ENCODE measurements at places on chromosomes 4 and X. TPM values are rescaled to one million over a fixed set of nuclear protein-coding genes. Genes with fewer than 3 reads are reported as not detected.

DNA sequence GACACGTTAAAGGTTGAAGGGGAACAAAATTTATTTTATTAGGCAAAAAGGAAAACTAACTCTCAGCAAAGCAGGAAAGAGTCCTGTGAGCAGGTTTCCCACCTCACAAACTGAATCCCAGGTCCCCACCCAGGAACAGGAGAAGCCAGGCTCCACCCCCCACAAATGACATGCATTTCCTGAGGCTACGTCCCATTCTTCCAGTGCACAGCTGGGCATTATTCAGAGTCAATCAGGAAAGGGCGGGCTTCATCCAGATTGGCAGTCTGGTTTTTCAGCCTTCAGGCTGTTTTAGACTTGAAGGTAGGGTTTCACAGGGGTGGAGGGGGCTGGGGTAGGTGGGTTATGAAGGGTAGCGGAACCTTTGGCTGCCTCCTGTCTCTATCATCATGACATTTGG lies 11.9 kb upstream of the ASIC5 start:
- no peaks in the 10 kb centered on the region for H3K4me1 ChIP-seq
- H3K4me3 ChIP-seq: no peak overlapping the region
- no peak for DNase-seq

DNA sequence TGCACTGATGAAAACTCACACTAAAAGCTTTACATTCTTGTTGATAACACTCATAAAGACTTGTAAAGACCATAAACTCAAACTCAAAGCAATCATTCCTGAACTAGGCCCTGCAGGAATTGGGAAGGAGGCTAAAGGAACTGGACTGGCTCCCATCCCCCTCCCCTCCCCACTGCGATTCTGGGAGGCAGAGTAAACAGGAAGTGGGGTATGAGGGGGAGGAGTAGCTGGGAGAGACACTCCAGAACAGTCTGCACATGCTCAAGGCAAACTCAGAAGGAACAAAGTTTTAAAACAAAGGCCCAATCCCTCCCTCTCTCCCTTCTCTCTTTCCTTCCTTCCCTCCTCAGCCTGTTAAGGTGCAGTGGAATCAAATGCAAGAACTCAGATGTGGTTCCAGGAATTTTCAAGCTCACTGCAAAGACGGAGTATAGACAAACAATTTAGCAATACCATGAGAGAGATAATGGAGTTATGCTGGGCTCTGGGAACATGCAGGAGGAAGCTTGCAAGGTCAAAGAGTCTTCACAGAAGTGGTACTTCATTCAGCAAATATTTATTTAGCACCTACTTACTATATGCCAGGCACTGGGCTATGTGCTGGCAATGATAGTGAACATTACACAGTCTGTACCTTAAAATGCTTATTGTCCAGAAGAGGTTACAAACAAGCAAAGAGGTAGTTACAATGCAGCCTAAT lies 15.9 kb downstream of the MID1IP1 start:
- peak overlapping the region; percentile 30 for H3K27ac ChIP-seq
- DNase-seq: peak; percentile 53
- H3K36me3 ChIP-seq: no peaks in the 10 kb centered on the region
- no peak overlapping the region for H3K4me3 ChIP-seq
- H3K27me3 ChIP-seq: no peaks in the 10 kb centered on the region

DNA sequence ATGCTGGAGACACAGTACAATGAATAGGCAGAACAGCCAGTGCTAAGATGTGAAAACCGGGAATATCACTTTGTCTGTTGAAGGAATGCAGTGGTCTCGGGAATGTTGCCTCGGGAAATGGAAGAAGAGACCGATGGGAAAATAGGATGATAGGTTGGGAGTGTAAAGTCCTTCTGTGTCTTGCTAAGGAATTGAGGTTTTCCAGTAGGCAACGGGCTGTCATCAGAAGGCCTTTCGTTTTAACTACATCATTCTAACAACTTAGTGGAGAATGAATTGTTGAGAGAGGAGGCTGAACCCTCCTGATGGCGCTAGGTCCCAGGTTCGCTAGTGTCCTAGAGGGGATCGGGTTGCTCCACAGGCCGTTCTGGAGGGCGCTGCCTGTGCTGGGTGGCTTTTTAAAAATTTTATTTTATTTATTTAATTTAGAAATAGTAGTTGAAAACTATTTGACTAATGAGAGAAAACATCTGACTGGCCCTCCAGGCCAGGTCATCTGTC lies 730 bp downstream of the VBP1 start:
- DNase-seq: peak; percentile 6
- peak overlapping the region; percentile 99 for H3K4me3 ChIP-seq
- peak overlapping the region; percentile 48 for H3K27ac ChIP-seq
- no peaks in the 10 kb centered on the region for H3K27me3 ChIP-seq
- peaks cover 21% of the 10 kb centered on the region for H3K4me1 ChIP-seq

- no peaks in the 10 kb centered on the region for H3K27me3 ChIP-seq
- H3K36me3 ChIP-seq: no peaks in the 10 kb centered on the region
- no peak overlapping the region for H3K4me3 ChIP-seq
- H3K4me1 ChIP-seq: 0 out of 2 replicates have a peak, but pooled peaks cover 3% of the 10 kb centered on the region
Observed at GRCh38 chr4:28449085-28449484, 1588.4 kb downstream of the STIM2 start.

DNA sequence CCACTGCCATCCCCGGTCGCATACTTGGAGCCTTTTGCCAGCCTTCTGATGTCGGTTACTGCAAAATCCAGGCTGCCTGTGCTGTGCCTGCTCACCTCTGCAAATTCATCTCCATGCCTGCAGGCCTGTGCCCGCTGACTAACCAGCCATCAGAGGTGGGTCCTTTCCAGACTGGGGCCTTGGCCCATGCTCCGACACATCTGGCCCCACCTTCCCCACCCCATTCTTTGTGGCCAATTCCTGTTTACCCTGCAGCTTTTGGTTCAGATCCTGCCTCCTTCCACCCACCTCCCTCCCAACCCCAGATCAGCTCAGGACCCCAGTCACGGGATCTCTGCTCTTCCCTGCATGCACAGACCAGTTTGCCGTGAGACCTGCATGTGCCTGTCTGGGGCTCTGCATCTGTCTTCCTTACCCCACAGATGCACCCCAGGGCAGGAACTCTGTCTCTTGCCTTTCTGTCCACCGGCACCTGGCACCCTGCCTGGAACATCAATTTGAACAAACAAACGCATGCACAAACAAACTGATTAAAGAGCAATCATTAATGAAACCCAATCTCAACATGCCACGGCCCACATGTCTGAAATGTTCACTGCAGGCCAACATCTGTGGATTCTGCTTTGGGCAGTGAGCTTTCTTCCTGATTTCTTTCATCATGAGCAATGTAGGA lies 112.8 kb upstream of the PSAPL1 start:
- H3K4me3 ChIP-seq: no peak overlapping the region
- DNase-seq: peak; percentile 32
- H3K36me3 ChIP-seq: no peaks in the 10 kb centered on the region
- no peak overlapping the region for H3K27ac ChIP-seq

GRCh38 chrX:149631234-149632165 lies at the start of gene TMEM185A:
Gene TMEM185A (minus strand): TSS chrX:149631792. CDS start chrX:149631580, 212 bp downstream.
- H3K4me3 ChIP-seq: peak within 1 kb of the TSS; percentile 95
- H3K27me3 ChIP-seq: peaks cover 2% of the 10 kb centered on the region
- H3K4me1 ChIP-seq: peaks cover 21% of the 10 kb centered on the region
- H3K27ac ChIP-seq: no peak within 1 kb of the TSS

DNA sequence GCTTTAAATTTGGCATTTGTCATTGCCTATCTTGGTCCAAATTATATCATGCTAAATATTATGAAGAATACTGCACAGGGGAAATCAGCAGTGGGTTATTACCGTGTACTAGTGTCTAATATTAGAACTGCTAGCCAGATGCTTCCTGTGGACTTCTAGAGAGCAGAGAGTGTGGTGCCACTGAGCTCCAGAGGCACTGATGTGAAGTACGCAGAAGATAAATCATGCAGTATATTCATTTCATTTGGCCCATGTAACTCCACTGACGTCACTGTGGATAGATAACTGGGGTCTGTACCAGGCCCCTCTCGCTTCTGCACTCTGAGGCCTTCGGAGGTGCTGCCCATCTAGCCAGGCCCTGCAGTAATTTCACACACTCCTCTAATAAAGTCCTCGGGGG lies 80.0 kb downstream of the ALPK1 start:
- no peak for DNase-seq
- H3K36me3 ChIP-seq: no peaks in the 10 kb centered on the region
- no peak overlapping the region for H3K27ac ChIP-seq
- H3K4me1 ChIP-seq: no peaks in the 10 kb centered on the region
- no peak overlapping the region for H3K4me3 ChIP-seq
- no peaks in the 10 kb centered on the region for H3K27me3 ChIP-seq

GRCh38 chrX:20144491-20144890 lies 2.9 kb upstream of the EIF1AX start:
- DNase-seq: peak; percentile 73
- H3K4me1 ChIP-seq: peaks cover 20% of the 10 kb centered on the region
- H3K27ac ChIP-seq: peak overlapping the region; percentile 39
- H3K4me3 ChIP-seq: no peak overlapping the region

DNA sequence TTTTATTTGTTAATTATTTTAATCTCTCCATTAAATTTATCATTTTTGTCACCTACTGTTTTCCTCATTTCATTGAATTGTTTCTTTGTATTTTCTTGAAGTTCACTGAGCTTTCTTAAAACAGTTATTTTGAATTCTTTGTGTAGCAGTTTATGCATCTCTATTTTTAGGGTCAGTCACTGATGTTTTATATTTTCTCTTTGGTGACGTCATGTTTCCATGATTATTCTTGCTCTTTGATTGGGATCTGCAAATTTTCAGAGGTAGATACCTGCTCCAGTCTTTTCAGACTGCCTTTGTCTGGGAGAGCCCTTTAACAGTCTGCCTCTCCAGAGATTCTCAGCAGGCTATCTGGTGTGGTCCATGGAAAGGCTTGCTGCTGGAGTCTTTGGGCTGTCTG lies 25.6 kb upstream of the TRPC5 start:
- H3K4me1 ChIP-seq: no peaks in the 10 kb centered on the region
- no peak for DNase-seq
- H3K4me3 ChIP-seq: no peak overlapping the region
- H3K27ac ChIP-seq: no peak overlapping the region
- no peaks in the 10 kb centered on the region for H3K27me3 ChIP-seq
- no peaks in the 10 kb centered on the region for H3K36me3 ChIP-seq

DNA sequence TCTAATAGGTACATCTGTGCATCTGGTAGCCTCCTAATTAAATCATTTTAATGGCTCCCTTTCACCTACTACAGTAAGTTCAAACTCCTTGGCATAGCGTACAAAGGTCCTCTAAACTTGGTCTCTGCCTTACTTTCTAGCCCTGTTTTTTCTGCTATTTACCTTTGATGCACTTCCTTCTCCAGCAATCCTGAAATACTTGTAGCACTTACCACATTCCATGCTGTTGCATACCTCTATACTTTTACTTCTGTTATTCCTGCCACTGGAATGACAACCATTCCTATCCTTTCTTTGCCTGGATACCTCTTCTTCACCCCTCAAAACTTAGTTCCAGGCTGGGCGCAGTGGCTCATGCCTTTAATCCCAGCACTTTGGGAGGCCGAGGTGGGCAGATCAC lies 56.6 kb upstream of the LHFPL1 start:
- H3K4me3 ChIP-seq: no peak overlapping the region
- H3K36me3 ChIP-seq: no peaks in the 10 kb centered on the region
- no peaks in the 10 kb centered on the region for H3K4me1 ChIP-seq
- H3K27me3 ChIP-seq: no peaks in the 10 kb centered on the region
- H3K27ac ChIP-seq: no peak overlapping the region

DNA sequence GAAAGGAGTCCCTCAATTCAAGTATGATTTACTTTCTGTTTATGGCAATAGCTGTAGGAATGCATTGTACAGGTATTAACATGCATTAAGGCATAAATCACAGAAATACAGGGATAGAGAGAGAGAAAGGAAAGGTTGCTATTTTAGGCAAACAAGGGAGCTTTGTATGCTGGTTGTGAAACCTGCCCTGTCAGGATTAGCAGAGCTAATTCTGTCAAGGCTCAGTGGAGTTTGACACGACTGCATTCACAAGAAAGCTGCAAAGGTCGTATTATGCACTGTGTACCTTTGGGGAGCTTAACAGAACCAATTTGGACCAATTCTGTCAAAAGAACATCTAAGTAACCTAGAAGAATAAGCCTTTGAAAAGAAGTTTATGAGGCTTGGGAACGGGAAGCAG lies 239.3 kb downstream of the GRIA2 start:
- no peak overlapping the region for H3K27ac ChIP-seq
- H3K4me1 ChIP-seq: no peaks in the 10 kb centered on the region

DNA sequence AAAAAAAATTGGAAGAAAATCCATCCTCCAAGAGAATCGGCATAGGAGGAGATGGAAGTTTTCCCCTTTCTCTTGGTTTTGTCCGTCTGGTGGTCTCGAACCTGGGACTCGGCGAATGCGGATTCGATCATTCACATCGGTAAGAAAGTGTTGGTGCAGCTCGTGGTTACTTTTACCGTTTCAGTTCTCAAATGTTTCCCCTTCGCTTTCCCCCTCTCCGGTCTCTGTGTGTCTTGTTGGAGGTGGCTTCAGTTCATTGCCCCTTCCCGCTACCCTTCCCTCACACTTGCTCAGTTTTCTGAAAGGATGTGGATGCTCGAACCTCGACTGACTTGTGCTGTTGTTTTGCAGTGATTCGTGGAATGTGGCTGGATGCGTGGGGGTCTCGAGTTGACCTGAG lies 840 bp downstream of the GRID2 start:
- DNase-seq: no peak
- peaks cover 11% of the 10 kb centered on the region for H3K4me1 ChIP-seq
- H3K27ac ChIP-seq: no peak overlapping the region
- H3K4me3 ChIP-seq: peak overlapping the region; percentile 80
- no peaks in the 10 kb centered on the region for H3K36me3 ChIP-seq
- no peaks in the 10 kb centered on the region for H3K27me3 ChIP-seq

DNA sequence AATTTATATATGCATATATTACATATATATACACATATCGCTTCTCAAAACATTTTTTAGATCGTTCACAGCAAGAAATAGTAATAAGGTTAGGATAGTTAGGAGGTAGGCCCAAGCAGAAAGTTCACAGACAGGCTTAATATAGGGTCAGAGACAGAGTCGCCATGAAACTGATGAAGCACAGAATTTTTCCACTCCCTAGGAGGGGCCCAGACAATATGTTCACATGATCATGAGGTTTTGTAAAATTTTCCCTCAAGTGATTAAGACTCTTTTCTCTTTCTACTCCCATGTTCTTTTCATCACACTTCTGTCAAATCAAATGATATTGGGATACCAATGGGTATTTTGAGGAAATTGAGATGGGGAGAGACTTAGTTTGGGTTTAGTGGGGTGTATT lies 5.2 kb upstream of the ENAM start:
- no peaks in the 10 kb centered on the region for H3K36me3 ChIP-seq
- no peaks in the 10 kb centered on the region for H3K4me1 ChIP-seq
- H3K27ac ChIP-seq: no peak overlapping the region
- DNase-seq: no peak
- H3K4me3 ChIP-seq: no peak overlapping the region
- no peaks in the 10 kb centered on the region for H3K27me3 ChIP-seq

GRCh38 chr4:97761445-97762114 lies 381.7 kb downstream of the STPG2 start:
- no peak overlapping the region for H3K27ac ChIP-seq
- H3K4me1 ChIP-seq: peaks cover 12% of the 10 kb centered on the region

Gene CPZ
- total RNA-seq: 27.9 TPM

Gene KLHL13
- total RNA-seq: 3.5 TPM

Gene USP51
- 0.22 TPM for total RNA-seq

Gene GAGE12D
- not detected for total RNA-seq

Gene S100P
- 59.8 TPM for total RNA-seq

Gene TLR10
- total RNA-seq: not detected

Gene AR
- total RNA-seq: not detected

Gene KIF4A
- 43.5 TPM for total RNA-seq

Gene YIPF7
- not detected for total RNA-seq

Gene TRIM61
- total RNA-seq: not detected

Gene RAI2
- 0.66 TPM for total RNA-seq

Gene HSD17B13
- not detected for total RNA-seq
